Fibroblast of skin of right quadriceps (primary cell): ENCODE measurements at places on chromosomes 1 and 21.

- no peak for DNase-seq
These were observed 4.3 kb upstream of the KRTAP13-1 start for GRCh38 chr21:30391492-30392025.

DNA sequence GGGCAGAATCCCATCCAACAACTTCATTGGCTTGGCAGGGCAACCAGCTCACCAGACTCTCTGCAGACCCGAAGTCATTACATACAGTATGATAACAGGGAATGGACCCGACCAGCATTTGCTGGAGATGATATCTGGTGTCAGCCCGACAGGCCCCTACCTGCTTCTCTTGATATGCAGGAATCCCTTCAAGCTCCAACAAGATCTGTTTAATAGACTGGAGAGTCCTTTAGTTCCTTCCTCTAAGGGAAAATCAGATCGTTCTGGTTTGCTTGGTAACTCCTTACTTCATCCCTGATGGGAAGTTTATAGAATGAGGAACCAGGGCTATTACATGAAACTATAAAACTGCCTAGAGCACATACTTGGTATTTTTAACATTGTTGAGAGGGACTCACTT lies 61.2 kb downstream of the EDARADD start:
- DNase-seq: no peak

DNA sequence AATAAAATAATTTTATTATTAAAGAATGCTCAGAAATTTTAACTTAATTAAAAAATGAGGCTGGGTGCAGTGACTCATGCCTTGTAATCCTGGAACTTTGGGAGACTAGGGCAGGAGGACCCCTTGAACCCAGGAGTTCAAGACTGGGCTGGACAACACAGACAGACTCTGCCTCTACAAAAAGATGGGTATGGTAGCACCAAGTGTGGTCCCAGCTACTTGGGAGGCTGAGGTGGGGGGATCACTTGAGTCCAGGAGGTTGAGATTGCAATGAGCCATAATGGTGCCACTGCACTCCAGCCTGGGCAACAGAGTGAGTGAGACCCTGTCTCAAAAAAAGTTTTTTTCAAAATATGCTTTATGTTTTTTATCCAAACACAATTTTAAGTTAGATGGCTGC lies 25.3 kb downstream of the TMED5 start:
- DNase-seq: no peak

DNA sequence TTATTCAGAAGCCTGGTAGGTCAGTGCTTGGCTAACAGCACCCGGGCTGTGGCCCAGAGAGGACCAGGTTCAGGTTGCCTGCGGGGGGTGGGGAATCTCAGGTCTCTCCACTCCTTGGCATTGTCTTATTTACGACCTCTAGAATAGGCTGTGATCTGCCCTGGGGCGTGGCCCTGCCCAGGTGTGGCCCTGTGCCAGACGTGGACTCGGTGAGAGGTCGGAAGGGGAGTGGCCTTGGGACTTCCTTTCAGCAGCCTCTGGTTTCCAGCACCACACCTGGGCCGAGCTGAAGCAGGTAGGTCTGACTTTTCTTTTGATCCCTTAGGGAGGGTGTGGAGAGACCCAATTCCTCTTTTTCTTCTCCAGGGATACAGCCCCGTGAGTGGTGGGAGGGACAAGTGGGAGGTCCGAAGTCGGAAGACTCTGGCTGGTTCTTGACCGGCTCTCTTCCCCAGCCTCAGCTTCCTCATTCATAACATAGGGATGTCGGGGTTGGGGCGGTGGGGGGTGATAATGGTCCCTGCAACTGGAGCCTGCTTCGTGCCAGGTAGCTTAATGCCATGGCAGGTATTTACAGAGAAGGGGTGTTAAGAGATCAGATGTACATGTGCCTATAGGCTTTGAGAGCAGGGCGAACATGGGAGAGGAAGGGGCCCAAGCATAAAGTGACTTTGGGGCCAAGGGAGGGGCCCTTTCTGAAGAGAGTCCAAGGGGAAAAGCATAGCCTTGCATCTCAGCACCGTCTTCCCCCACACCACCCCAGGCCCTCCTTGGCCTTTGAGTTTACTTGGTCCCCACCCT lies 16.5 kb downstream of the ACOT11 start:
- DNase-seq: no peak

DNA sequence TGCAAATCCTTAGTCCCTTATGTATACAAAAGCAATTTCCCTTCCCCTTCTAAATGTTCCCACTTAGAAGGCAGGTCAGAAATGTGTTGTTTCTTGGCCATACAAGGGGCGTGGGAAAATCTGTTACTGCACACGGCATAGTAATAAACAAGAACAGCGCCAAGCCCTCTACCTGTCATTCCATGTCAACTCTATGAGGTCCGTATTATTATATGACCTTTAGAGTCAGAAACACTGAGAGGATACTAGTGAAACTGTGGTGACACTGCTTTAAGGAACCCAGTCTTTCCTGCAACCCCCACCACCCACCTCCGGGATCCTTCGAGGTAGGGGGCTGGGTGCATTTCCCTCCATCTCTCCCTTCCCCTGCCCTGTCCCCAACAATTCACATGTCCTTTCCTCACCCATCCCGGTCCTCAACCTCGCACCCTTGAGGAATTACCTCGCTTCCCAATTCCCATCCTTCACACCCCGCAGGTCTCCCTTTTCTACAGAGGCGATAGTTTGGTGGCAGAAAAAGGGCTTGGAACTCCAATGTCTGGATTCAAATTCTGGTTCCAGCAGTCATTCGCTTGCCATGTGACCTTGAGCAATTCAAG lies 647 bp downstream of the SDHB start:
- DNase-seq: no peak

- no peak for DNase-seq
These were observed 41.8 kb upstream of the POU3F1 start for GRCh38 chr1:38088366-38088765.

GRCh38 chr1:8283058-8283884 lies 34.6 kb upstream of the SLC45A1 start:
- no peak for DNase-seq

DNA sequence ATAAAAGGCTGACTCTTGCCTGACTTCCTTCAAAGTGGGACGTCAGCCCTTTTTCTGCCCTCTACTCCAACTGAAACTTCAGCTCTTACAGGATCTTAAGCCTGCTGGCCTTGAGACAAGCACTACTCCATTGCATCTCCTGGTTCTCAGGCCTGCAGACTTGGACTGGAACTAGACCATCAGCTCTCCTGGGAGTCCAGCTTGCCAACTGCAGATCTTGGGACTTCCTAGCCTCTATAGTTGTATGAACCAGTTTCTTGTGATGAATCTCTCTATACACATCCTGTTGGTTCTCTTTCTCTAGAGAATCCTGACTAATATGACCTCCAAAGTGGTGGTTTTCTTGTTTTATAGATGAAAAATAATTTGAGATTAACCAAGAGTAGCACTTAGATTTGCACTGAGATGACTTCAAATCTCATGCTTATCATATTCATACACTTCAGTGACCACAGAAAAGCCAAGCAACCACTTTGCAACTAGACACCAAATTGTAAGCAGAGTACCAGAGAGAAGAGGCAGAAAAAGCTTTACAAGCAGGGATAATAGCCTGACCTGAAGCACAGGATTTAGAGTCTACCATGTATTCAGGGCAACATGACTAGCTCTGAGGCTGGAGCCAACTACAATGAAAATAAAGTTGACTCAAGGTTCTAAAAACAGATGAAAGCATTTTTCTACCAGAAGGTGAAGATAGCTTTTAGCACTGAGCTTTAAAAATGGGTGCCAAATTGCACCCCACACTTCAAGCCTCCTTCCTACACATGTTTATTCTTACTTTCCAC lies 661.3 kb upstream of the USP24 start:
- DNase-seq: no peak

- no peak for DNase-seq
These were observed 569.0 kb downstream of the SMYD3 start for GRCh38 chr1:245938046-245938435.

DNA sequence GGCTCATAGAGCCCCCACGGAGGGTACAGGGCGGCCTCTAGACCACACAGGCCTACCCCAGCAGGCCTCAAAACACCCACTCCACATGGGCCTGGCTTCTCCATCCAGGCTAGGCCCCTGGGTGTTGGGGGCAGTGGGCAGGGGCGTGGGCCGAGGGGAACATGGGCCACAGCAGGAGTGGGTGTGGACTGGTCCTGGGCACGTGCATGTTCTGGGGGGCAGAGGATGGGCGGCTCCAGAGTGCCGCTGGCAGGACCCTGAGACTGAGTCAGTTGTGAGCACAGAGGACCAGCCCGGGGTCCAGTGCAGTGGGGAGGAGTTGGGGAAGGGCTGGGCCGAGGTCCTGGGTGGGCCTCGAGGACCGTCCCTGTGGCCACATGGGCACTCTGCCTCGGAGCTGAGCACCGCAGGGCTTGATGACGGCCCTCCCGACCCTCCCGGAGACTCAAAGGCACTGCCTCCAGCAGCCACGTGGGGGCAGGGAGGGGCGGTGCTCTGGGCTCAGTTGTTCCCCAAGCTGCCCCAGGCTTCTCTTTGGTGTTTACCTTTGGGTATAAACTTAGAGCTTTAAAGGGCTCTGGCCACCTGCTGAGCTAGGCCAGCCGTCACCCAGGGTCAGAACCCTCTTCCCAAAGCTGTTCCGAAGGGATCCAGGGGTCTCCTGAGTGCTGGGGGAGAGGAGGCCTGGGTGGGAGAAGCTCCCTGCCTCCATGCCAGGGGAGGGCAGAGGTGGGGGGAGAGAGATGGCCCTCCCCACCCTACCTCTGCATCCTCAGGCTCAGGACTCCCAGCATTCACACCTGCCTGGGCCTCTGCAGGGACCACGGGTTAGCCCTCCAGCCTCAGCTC lies 79.9 kb downstream of the MORN1 start:
- DNase-seq: peak; percentile 64

DNA sequence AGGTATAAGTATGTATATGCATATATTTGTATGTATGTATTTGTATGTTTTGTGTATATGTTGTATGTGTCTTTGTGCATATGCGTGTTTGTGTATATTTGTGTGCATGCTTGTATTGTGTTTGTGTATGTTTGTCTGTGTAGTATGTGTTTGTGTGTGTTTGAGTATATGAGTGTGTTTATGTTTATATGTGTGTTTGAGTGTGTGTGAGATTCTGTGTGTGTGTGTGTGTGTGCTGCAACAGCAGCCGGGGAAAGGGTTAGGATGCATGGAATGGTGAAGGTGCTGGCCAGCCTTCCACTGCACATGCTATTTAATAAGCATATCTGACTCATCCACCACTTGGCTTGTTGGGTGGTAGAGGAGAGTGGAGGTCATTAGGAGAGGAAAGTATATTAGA lies 46.6 kb upstream of the RAB4A start:
- DNase-seq: peak; percentile 52
